ENCODE measurements at places on chromosomes 7 and 10.

- no peak for DNase-seq
Measured at GRCh38 chr10:114024876-114025610, 18.6 kb upstream of the ADRB1 start.

DNA sequence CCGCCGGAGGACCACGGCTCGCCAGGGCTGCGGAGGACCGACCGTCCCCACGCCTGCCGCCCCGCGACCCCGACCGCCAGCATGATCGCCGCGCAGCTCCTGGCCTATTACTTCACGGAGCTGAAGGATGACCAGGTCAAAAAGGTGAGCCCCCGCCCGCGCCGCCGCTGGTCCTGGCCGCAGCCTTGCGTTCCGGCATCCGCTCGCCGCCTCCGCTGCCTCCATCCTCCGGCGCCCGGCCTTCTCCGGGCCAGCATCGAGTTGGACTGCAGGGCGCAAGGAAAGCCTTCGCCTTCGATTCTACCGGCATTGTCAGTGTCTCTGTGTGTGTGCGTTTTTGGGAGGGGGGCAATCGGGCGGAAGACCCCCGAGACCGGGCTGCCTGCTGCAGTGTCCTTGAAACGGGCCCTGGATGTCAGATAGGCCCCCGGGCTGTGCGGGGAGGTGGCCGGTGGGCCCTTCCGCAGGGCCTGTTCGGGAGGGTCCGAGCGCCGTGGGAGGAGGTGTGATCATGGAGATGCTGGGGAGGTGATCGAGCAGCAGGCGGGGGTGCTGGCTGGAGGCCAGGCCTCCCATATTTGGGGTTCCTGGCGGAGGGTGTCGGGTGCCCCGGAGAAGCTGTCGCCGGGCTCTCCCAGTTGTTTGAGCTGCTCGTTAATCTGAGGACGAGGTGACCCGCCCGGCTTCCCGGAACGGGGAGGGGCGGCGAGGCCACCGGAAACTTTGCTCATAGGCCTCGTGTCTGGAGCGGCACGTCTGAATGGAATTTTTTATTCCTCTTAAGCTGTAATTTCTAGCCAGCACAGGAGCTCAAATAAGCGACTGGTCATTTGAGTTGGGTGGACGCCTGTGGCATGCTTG is 40.8 kb downstream of the HK1 start:
- DNase-seq, result no peak

- DNase-seq, result no peak
Measured at GRCh38 chr7:13055732-13056368, 368.4 kb downstream of the ARL4A start.

GRCh38 chr7:40922316-40922670 is 780.6 kb downstream of the INHBA start:
- no peak for DNase-seq

DNA sequence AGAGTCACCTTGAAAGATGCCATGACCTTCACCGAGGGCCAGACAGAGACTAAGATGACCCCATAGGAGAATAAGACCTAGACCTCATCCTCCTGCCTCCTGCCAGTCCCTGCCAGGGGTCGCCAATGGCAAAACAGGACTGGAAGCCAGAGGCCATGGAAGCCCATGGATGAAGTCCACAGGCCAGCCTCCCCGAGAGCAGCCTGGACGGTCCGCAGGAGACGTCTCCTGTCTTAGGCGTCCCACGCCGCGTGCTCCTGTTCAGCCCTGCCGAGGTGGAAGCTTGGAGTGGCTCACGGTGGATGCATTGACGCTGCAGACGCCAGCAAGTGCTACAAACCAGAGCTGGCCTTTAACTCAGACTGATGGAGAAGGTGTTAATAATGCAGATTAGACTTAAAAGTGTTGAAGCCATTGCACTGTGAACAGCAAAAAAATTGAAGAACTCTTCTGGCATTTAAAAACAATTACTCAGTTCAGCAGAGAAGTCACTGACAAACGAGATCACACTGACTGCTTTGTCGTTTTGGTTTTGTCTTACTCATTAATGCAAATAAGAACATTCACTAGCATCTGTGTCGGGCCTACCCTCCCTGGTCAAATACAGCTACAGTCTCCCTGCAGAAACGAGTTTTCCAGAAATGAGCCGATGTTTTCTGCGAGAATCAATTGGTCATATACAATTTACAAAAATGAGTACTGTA is 38.1 kb upstream of the FAM20C start:
- no peak for DNase-seq

- DNase-seq, result no peak
Measured at GRCh38 chr10:133405844-133406527, 12.0 kb downstream of the MTG1 start.

DNA sequence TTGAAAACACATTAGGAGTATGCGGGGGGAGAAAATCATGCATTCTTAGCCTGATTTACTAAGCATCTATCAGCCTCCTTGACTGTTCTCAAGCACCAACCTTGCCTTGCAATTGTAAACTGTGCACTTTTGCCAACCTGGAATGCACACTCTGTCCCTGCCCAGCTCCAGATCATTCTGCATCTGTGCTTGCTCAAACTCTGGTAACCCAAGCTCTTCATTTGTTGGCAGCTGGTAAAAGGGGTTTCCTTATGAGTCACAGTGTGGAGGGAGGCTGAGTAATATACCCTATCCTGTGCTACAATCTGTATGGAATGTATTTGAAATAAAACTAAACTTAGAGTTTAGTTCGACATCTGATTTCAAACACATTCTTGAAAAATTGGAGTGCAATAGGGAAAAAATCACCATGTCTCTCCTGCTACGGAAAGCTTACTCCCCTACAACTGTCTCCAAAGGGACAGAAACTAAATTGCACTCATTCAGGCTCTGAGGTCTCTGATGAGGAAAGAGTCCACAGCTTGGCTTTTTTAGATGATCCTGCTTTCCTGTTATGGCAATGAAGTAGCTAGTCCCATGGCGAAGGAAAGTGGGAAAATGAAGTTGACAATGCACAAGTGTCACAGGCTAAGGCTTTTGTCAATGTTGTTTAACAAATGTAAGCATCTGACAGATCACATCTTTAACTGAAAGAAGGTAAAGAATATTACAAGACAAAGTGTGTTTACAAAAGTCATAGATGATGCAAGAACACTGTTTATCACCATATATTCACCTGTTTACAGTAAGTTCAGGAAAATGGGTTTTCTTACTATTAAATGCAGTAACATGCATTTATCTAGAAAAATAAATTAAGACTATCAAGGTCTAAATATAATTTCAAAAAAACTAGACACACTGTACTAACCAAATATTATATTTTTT is 61.9 kb downstream of the TES start:
- DNase-seq, result no peak

DNA sequence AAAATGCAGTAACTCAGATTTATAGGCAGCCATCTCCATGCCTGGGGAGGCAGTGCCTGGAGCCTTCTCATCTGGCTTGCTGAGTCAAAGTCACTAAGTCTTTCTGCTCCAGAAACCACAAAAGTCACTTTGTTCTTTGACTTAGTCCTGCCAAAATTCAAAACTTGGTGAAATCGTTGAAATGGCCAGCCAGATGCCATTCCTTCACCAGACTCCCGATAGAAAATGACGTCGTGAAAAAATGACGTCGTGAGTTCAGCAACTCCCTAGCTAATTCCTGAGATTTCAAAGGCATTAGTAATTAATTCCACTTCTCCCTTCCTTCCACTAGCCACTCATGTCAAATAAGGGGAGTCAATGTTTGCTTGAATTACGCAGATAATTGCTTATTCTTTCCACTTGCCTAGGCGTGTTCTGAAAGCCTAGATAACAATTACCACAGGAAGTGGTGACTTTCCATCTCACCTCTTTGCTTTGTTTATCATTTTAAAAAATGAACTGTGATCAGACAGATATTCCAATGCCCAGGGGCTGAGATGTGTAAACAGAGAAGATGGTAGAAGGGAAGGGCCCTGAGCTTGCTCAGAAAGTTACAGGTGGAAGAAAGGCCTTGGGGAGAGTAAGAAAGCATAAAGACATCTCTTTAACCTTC is 48.5 kb upstream of the OSBPL3 start:
- no peak for DNase-seq

- DNase-seq, result no peak
Measured at GRCh38 chr7:74272305-74273038, 16.7 kb upstream of the CLIP2 start.

- DNase-seq, result no peak
Measured at GRCh38 chr10:24552346-24553016, 171.2 kb downstream of the ARHGAP21 start.

GRCh38 chr10:79239275-79239779 is 107.9 kb upstream of the PPIF start:
- no peak for DNase-seq

- DNase-seq, result no peak
Measured at GRCh38 chr7:114787556-114787955, 134.3 kb upstream of the MDFIC start.

GRCh38 chr10:31926160-31926559 is 2.5 kb downstream of the ARHGAP12 start:
- no peak for DNase-seq

DNA sequence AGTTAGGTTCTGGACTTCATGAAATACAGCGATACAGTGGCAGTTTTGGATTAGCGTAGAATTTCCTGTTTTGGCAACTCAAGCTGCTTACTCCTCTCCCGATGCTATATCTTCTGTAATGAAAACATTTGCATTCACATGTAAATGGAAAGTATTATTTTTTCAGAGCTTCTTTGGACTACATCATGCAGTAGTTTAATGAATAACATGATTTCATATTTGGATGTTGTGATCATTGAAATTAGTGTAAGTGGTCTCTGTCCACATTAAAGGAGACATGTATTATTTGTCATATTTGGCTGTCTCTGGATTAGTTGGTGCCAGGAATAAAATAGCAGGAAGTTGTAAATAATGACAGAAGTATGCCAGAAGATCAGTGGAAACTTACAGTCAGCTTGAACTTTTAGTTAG is 331.6 kb downstream of the GFRA1 start:
- DNase-seq, result no peak

DNA sequence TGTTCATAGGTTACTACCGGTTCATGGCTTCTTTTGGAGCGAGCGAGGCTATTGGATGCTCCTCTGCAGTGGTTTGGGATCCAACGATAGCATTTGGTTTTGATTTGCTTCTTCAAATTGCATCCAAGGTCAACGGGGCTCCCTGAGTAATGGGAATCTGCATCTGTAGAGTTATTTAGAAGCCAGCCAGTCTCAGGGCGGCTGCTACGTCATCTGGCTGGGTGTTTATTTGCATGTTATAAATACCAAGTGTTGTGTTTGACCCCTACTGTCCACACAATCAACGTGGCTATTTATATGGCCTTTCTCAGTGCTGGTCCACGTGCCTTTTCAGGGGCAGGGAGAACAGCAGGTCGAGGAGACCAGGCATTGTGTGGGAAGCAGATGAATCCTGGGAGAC is 137.7 kb downstream of the PRPF18 start:
- no peak for DNase-seq

DNA sequence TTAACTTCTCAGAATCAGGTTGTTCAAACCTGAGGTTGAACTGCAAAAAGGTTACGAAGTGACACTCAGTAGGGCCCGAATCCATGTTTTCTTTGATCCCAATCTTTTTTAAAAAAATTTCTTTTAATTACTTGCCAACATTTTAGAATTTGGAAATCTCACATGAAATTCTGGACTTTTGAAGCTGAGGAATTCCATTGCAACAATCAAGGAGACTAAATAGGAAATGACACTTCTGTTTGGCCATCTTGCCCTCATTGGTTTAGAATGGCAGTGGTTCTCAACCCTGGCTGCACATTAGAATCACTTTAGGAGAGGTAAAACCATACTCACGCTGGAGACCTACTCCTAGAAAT is 471 bp upstream of the TOMM7 start:
- DNase-seq, result no peak

- peak; percentile 4 for DNase-seq
Measured at GRCh38 chr10:130877126-130877525, 434.4 kb downstream of the TCERG1L start.

- DNase-seq, result no peak
Measured at GRCh38 chr10:130739016-130739756, 572.3 kb downstream of the TCERG1L start.

GRCh38 chr10:133286366-133286765 is 9.7 kb upstream of the ADAM8 start:
- no peak for DNase-seq

- no peak for DNase-seq
Measured at GRCh38 chr10:23399701-23400144, 39.2 kb upstream of the OTUD1 start.

DNA sequence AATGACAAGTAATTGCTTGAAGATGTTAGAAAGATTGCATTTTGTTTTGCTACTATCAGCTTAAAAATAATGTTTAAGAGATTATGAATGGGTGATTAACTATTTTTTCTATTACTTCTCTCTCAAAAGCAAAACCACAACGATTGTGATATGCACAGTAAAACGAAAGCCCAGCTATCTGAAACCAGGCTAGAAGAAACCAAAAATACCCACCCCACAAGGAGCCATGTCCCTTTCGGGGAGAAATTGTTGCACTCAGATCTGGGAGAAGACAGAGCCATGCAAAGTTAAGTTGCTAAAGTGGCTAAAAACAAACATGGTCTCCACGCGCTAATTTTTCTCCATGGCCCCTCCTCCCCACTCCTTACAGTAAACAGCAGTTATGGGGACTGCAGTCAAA is 173.6 kb downstream of the RPS24 start:
- DNase-seq, result no peak

- no peak for DNase-seq
Measured at GRCh38 chr10:35493196-35494118, 111.7 kb upstream of the GJD4 start.

Data from NCI-H187 treated with DMSO at 0.1 percent for 48 hours (cell line).